ENCODE measurements at places on chromosomes 6 and 20. TPM values are rescaled to one million over a fixed set of nuclear protein-coding genes. Genes with fewer than 3 reads are reported as not detected.

- H3K27ac ChIP-seq, result no peak overlapping the region
- H3K27me3 ChIP-seq, result no peaks in the 10 kb centered on the region
- no peak overlapping the region for H3K4me3 ChIP-seq
- DNase-seq, result no peak
These were observed 627.9 kb downstream of the PRKN start for GRCh38 chr6:162099685-162100084.

- no peak for DNase-seq
- no peak overlapping the region for H3K4me3 ChIP-seq
- no peaks in the 10 kb centered on the region for H3K27me3 ChIP-seq
- no peaks in the 10 kb centered on the region for H3K36me3 ChIP-seq
These were observed 360.6 kb upstream of the RUNX2 start for GRCh38 chr6:44967481-44967880.

GRCh38 chr6:78995946-78996345 is 82.1 kb downstream of the PHIP start:
- no peak for DNase-seq
- H3K27me3 ChIP-seq, result no peaks in the 10 kb centered on the region
- no peak overlapping the region for H3K4me3 ChIP-seq
- peaks cover 54% of the 10 kb centered on the region for H3K36me3 ChIP-seq
- H3K4me1 ChIP-seq, result no peaks in the 10 kb centered on the region
- H3K27ac ChIP-seq, result no peak overlapping the region

- H3K27ac ChIP-seq, result no peak overlapping the region
- H3K4me1 ChIP-seq, result no peaks in the 10 kb centered on the region
- H3K36me3 ChIP-seq, result no peaks in the 10 kb centered on the region
- H3K4me3 ChIP-seq, result no peak overlapping the region
- no peak for DNase-seq
These were observed 158.4 kb upstream of the SIM1 start for GRCh38 chr6:100622907-100623692.

DNA sequence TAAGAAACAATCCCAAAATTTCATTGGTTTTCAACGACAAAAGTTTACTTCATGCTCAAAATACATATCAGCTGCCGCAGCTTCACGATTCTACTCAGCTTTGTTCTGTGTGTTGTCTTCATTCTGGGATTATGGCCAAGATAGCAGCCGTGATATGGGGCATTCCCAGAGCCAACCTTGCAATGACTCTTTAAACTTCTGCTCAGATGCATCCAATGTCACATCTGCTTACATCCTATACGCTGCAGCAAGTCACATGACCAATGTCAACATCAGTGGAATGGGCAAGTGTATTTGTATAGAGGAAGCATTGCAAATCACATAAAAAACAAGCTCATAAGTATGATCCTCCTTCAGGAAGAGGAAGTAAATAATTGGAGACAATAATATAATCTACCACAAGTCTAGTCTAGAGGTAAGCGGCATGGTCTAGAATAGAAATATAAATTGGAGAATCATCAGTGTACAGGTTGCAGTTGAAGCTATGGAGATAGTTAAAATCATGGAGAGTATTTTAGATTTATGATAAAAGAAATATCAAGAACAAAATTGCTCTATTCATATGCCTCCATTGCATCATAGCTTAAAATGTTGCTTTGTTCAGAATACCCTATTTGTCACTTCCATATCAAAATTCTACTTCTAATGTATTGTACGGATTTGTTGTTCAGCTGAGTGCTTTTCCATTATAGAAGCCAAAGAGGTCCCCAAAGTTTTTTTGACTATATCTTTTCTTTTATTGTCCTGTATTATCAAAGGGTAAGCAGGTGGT is 7.2 kb upstream of the C6orf141 start:
- H3K4me1 ChIP-seq, result no peaks in the 10 kb centered on the region
- no peak overlapping the region for H3K27ac ChIP-seq
- no peaks in the 10 kb centered on the region for H3K27me3 ChIP-seq
- DNase-seq, result no peak

GRCh38 chr20:16771213-16771612 is 23.1 kb downstream of the OTOR start:
- no peak overlapping the region for H3K27ac ChIP-seq
- no peaks in the 10 kb centered on the region for H3K4me1 ChIP-seq
- H3K4me3 ChIP-seq, result no peak overlapping the region
- H3K36me3 ChIP-seq, result no peaks in the 10 kb centered on the region
- DNase-seq, result no peak
- no peaks in the 10 kb centered on the region for H3K27me3 ChIP-seq

- no peak overlapping the region for H3K27ac ChIP-seq
- H3K4me3 ChIP-seq, result no peak overlapping the region
- no peaks in the 10 kb centered on the region for H3K36me3 ChIP-seq
- no peak for DNase-seq
These were observed 28.9 kb upstream of the BHLHE23 start for GRCh38 chr20:63035603-63036185.

GRCh38 chr20:5735845-5736510 is 14.2 kb upstream of the SHLD1 start:
- DNase-seq, result no peak
- peaks cover 27% of the 10 kb centered on the region for H3K4me1 ChIP-seq
- no peaks in the 10 kb centered on the region for H3K36me3 ChIP-seq

Gene TRMT6
- total RNA-seq, result 38.5 TPM

Gene POM121L2
- not detected for total RNA-seq

DNA sequence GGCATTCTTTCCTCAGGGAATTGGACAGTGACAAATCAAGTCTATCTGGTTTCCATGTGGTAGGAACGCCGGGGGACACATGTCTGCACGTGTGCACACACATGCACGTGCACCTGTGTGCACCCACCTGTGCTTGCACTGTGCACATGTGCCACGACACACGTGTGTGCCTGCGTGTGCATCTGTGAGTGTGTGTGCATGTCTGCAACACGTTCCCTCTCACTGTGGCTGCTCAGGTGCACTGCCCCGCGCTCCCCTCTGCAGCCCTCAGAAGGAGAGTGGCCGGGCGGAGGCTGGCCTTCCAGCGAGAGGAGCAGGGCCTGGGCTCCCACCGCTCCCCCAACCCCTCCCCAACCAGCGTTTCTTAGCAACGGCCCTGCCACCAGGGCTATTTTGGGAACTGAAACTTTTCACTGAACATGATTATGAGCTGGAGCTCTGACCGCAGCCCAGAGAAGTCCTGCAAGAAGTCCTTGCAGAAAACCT is 147.8 kb downstream of the PHACTR3 start:
- H3K4me3 ChIP-seq, result no peak overlapping the region
- no peak overlapping the region for H3K27ac ChIP-seq

Gene KCNQ5
- total RNA-seq, result 7.9 TPM

GRCh38 chr20:17641520-17641964 is 40.5 kb downstream of the RRBP1 start:
- no peak overlapping the region for H3K4me3 ChIP-seq
- H3K27me3 ChIP-seq, result no peaks in the 10 kb centered on the region
- H3K4me1 ChIP-seq, result no peaks in the 10 kb centered on the region
- no peak for DNase-seq

GRCh38 chr20:11569163-11569562 is 348.5 kb upstream of the BTBD3 start:
- no peak overlapping the region for H3K27ac ChIP-seq
- H3K27me3 ChIP-seq, result no peaks in the 10 kb centered on the region
- no peaks in the 10 kb centered on the region for H3K4me1 ChIP-seq
- H3K4me3 ChIP-seq, result no peak overlapping the region

DNA sequence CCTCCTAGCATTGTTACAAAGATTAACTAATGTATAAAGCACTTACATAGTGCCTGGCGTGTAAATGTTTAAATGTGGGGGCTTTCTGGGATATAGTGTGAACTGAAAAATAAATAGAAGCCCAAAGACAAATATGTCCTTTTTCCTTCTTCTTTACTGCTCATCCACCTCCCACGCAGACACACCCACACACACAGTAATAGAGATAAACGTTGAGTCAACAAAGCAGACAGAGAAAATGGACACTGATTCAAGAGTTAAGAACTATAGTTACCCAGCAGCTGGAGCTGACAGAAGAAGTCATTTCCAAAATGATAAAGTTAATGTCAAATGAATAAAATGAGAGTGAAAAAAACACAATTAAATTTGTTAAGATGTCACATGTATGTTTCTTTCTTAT is 68.3 kb downstream of the FHL5 start:
- no peaks in the 10 kb centered on the region for H3K36me3 ChIP-seq
- no peaks in the 10 kb centered on the region for H3K27me3 ChIP-seq
- DNase-seq, result no peak
- H3K27ac ChIP-seq, result no peak overlapping the region

DNA sequence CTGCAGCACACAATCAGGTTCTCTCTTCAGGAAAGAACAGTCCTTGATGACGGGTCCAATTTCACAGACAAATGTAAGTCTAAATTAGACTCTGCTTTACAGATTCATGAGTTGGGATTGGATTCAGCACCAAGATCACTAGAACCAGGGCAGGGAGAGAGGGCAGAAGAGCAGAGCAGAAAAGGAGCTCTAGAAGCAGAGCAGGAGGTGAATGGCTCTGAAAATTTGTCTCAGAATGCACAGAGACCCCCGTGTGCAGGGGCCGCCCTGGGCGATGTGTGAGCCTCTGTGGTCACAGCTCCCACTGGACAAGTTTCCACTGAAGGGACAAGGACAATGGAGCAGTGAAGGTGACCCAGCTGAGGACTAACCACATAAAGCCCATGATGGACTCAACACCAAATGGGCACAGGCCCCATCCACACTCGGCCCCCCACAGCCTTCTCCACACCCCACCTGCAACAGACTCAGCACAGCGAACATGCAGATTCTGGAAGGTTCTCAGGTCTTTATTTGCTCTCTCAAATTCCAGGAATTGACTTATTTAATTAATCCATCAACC is 3.5 kb downstream of the HLA-B start:
- H3K4me3 ChIP-seq, result peak overlapping the region; percentile 59
- H3K27ac ChIP-seq, result peak overlapping the region; percentile 27
- peaks cover 31% of the 10 kb centered on the region for H3K36me3 ChIP-seq
- no peak for DNase-seq
- no peaks in the 10 kb centered on the region for H3K27me3 ChIP-seq

Gene KCNB1
- not detected for total RNA-seq

Gene TNFRSF6B
- not detected for total RNA-seq

DNA sequence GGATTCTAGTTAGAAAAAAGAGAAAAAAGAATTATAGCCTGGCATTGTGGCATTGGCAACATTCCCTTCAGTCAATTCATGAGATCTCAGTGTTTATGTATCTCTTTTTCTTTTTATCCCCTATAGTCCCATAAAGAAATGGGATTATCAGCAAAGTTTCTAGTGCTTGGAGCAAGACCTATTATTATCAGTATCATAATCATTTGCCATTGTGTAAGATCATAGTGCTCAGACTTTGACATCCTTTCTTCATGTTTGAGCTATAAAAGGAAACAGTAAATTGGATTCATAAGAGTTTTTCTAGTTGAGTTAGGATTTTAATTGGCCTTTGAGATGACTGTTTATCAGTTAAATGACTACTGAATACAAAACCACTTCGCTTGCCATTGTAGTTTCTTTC is 295.6 kb downstream of the GRIK2 start:
- H3K4me1 ChIP-seq, result no peaks in the 10 kb centered on the region
- no peak overlapping the region for H3K27ac ChIP-seq
- H3K27me3 ChIP-seq, result no peaks in the 10 kb centered on the region

Gene COL12A1
- not detected for total RNA-seq

Gene AKIRIN2
- total RNA-seq, result 49.3 TPM

- H3K36me3 ChIP-seq, result no peaks in the 10 kb centered on the region
- H3K27me3 ChIP-seq, result no peaks in the 10 kb centered on the region
- H3K27ac ChIP-seq, result no peak overlapping the region
- DNase-seq, result no peak
- no peak overlapping the region for H3K4me3 ChIP-seq
- H3K4me1 ChIP-seq, result no peaks in the 10 kb centered on the region
These were observed 128.7 kb downstream of the TBC1D32 start for GRCh38 chr6:121205569-121205968.

Gene TFAP2A
- not detected for total RNA-seq

GRCh38 chr6:157885876-157886275 is 62.8 kb downstream of the SNX9 start:
- no peak overlapping the region for H3K27ac ChIP-seq
- no peak overlapping the region for H3K4me3 ChIP-seq
- H3K36me3 ChIP-seq, result no peaks in the 10 kb centered on the region
- peaks cover 26% of the 10 kb centered on the region for H3K4me1 ChIP-seq

Gene SLC25A27
- 0.85 TPM for total RNA-seq

GRCh38 chr6:87664921-87665485 is 37.0 kb downstream of the AKIRIN2 start:
- no peaks in the 10 kb centered on the region for H3K27me3 ChIP-seq
- no peak overlapping the region for H3K4me3 ChIP-seq
- no peaks in the 10 kb centered on the region for H3K36me3 ChIP-seq
- H3K4me1 ChIP-seq, result no peaks in the 10 kb centered on the region

Gene SLC22A2
- total RNA-seq, result not detected

GRCh38 chr6:154752022-154752421 is 18.8 kb downstream of the SCAF8 start:
- H3K4me1 ChIP-seq, result peaks cover 53% of the 10 kb centered on the region
- H3K27me3 ChIP-seq, result no peaks in the 10 kb centered on the region
- H3K36me3 ChIP-seq, result no peaks in the 10 kb centered on the region
- no peak overlapping the region for H3K4me3 ChIP-seq

DNA sequence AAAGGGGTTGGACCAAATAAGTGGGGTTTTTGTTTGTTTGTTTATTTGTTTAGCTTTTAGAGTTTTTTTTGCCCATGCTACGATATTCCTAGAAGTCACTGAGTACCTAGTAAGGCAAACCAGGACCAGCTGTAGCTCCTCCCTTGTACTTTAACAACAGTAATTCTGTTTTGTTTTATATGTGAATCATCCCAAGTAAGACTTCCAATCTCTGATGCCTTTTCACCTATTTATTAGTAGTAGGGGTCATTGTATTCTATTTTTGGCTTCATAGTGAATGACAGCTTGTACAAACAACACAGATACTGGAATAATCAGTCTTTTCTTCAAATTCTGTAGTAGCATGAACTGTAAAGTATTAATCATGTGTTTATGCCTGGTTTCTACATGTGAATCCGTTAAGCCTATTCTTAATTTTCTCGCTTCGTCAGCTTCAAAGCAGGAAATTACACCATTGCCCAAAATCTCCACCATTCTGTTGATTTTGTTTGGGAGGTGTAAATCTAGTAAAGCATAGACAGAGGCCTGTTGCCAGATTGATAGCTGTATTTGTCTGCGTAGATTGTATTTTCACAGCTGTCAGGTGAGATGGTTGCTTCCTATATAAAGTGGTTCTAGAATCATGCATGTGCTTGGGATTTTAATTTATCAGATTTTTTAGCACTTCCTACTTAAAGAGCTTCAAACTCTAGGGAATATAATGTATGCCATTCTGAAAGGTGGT is 151.5 kb upstream of the FLRT3 start:
- no peaks in the 10 kb centered on the region for H3K4me1 ChIP-seq
- no peaks in the 10 kb centered on the region for H3K36me3 ChIP-seq
- no peak for DNase-seq
- no peak overlapping the region for H3K27ac ChIP-seq
- no peak overlapping the region for H3K4me3 ChIP-seq

Gene KCNG1
- total RNA-seq, result 4.5 TPM

Gene CST5
- not detected for total RNA-seq
